Bronchial epithelial cell (primary cell): ENCODE measurements at places on chromosomes 3 and 15.

DNA sequence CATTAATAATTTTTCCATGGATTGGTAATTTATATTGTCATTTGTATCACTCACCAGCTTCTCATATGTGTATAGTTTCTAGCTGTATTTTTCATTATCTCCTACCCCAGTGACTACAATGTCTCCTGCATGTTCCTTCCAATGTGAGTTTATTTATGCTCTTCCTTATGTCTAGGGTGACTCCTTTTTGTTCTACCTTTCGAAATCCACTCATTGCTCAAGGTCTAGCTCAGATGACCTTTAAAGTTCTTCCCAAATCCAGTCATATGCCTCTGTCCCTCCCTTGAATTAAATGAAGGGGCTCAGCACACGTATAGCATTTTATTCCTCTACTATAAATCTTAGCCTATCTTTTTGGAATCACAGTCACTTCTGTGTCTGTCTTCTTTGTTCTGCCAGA lies 53.0 kb downstream of the TMEM45A start:
- DNase-seq: no peak

DNA sequence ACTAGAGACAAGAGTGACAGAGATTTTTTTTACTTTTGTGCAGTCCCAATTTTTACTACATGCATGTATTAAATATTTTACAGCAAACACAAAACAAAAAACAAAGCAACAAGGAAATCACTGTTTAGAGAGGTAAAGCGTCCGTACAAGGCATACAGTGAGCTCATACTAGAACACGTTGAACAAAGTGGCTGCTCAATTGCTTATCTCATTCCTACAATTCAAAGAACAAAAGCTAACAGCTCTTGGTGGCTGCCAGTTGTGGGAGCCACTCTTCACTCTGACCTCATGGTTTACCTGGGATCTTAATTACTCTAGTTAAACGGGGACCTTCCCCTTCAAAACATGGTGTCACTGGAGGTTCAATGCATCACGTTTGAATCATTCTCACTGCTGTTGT lies 7.6 kb upstream of the ARHGEF26 start:
- DNase-seq: no peak

DNA sequence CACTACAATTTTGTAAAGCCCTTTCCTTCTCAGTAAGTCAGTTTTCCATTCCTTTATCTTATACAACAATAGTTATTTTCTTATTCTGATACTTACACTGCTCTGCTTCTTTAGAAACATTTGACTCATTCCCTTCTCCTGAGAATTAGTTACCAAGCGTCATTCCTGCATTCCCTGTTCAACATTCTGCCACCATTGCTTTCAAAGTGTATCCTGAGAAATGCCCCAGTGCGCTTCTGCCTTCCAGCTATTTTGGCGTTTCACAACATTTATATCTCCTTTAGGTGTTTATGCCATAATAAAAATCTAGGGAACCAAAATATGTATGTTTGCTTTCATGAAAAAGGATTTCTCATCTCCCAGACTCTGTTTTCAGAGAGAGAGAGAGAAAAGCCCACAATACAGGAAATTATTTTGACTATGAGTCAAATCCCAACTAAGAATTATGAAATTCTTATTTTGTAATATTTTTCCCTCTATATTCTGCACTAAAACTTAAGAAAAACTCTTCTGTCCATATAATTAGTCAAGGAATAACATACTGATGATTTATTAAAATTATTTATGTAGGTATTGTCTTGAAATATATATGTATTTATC lies 118.2 kb upstream of the RAP2B start:
- DNase-seq: peak; percentile 88

GRCh38 chr15:60651101-60651500 lies 172.2 kb upstream of the ICE2 start:
- peak; percentile 33 for DNase-seq

- DNase-seq: no peak
Observed at GRCh38 chr3:76561494-76562236, 478.2 kb upstream of the ROBO2 start.

DNA sequence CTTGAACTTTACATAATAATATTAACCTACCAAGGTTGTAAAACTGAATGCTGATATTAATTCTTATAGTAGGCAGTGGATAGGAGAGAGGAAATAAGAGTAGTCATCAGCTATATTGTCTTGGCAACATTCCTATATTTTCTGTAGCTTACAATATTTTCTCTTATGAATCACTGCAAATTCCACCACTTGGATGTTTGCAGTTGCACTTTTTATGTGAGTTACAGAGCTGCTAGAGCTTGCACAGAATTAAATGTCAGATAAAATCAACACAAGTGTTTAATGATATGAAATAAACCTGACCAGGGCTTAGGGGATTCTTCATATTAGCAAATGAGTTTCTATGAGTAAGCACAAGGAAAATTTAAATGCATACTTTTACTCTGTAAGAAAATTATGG lies 1710.1 kb downstream of the SI start:
- peak; percentile 3 for DNase-seq

GRCh38 chr3:148951599-148952361 lies 39.6 kb upstream of the GYG1 start:
- no peak for DNase-seq

- no peak for DNase-seq
Observed at GRCh38 chr3:40047406-40047805, 238.0 kb downstream of the MYRIP start.

DNA sequence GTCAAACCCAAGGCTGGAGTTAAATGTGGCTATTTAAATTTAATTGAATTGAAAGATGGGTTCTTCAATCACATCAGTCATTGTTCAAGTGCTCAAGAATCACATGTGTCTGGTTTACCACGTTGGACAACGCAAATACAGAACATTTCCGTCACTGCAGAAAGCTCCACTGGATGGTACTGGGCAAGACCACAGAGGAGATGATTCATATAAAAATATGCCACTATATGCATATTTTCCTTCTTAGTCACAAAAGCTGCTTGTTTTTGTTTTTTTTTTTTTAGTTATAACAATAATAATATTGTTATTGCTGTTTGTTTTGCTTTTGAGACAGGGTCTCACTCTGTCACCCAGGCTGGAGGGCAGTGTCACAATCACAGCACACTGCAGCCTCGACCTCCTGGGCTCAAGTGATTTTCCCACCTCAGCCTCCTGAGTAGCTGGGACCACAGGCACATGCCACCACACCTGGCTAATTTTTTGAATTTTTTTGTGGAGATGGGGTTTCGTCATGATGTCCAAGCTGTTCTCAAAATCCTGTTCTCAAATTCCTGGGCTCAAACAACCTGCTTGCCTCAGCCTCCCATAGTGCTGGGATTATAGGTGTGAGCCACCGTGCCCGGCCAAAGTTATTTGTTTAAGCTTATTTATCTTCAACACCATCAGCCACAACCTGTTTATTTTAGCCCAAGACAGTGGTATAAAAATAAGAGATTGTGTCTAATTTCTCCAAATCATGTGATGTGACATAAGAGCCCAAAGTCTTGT lies 19.4 kb downstream of the RTP3 start:
- DNase-seq: peak; percentile 77

GRCh38 chr3:24680214-24680967 lies 185.7 kb upstream of the THRB start:
- DNase-seq: peak; percentile 37

DNA sequence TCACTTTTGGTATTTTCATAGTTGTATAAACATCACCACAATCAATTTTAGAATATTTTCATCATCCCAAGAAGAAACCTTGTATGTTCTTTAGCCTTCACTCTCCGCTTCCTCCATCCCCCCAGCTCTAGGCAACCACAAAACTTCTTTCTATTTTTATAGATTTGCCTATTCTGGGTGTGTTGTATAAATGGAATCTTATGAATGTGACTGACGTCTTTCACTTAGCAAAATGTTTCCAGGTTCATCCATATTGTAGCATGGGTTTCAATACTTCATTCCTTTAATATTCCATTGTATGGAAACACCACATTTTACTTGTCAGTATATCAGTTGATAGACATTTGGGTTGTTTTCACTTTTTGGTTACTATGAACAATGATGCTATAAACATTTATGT lies 335.8 kb upstream of the GOLIM4 start:
- no peak for DNase-seq

GRCh38 chr3:108114423-108115065 lies 23.7 kb upstream of the CD47 start:
- DNase-seq: no peak

DNA sequence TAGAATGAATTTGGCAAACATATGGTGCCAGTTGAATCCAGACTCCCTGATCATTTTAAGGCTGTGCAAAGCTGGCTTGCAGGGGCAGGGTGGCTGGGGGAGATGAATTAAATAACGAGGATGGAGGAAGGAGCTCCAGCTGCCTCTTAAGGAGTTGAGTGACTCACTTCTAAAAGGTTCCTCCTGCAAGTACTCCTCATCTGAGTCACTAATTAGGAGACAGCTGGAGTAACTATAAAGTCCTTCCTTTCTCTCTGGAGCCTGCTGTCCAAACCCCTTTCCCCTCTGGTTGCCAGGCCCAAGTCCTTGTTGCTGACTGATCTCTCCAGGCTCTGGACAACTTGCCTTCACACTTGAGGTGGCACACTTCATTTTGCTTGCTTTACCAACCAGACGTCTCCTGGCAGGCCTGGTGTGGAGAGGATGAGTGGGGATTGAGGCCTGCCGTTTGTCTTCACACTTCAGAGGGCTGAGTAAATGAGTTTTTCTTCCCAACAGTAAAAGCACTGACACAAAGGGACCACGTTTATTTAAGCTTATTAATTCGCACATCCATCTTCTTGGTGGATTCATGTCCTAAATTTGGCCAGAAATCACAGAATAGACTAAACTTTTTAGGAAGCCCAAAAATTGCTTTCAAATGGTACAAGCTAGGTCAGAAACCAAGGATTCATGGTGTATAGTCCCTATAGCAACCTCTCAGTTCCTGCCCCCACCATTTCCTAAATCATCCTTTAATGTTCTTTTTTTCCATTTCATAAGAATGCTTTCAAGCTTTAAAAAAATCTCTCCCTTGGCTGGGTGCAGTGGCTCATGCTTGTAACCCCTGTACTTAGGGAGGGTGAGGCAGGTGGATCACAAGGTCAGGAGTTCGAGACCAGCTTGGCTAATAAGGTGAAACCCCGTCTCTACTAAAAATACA lies 90.5 kb upstream of the MYRIP start:
- peak; percentile 56 for DNase-seq

GRCh38 chr3:149648525-149648924 lies 9.3 kb downstream of the WWTR1 start:
- peak; percentile 66 for DNase-seq

DNA sequence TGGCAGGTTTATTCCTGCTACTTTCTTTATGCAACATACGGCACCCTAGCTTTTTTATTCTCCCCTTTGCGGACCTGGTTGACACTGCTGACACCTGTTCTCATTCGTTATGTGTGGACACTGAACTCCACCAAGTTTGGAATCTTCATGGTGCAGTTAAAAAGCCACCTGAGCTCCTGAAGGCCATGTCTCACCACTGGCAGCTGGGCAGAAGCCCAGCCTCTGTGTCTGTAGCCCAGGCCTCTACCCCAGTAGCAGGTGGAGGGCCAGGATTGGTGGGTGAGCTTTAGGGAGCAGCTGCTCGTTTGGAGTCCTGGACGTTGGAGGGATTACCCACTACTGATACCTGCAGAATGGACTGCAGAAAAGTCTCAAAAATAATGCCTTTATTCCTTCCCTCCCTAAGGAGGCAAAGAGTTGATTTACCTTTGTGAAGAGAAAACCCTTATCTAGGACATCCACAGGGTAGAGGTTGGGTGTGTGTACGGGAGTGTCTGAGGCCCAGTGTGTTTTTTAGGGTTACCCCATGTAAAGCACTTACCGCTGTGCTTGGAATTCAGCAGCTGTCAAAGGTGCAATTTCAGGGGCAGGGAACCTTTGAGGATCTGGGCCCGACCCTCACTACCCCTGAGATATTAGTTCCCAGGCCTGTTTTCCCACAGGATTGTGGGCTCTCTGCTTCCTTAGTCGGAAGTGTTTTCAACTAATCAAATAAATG lies 637 bp upstream of the CCNDBP1 start:
- no peak for DNase-seq

DNA sequence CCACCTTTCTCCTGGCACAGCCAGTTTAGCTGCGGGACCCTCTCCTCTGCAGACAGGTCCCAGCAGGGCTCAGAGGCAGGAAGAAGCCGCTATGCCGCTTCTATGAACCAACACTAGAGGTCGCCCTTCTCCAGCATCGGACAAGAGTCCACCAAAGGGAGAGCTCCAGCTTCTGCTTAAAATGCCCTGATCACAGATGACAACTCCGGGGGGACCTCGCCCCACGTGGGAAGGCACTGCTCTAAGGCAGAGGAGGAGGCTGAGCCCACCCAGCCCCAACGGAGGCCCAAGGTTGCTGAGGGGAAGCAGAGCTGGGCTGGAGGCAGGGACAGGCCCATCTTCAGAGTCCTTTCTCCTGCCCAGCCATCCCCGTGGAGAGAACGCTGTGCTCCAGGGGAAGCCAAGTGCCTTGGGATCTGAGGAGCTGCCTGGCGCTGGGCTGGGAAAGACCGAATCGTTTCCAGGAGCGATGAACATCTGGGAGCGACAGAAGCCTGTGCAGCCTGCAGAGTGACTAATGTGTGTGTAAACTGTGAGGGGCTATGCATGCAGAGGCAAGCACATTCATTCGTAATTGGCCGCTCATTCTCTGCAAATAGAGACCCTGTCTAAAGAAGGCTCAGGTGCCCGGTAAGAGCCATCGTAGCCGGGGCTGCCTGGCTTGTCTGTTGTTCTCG lies 43.5 kb upstream of the BDH1 start:
- DNase-seq: peak; percentile 91

GRCh38 chr3:126482503-126483255 lies 7.0 kb upstream of the ZXDC start:
- no peak for DNase-seq

- DNase-seq: peak; percentile 10
Observed at GRCh38 chr3:76405196-76405595, 619.8 kb upstream of the ZNF717 start.

DNA sequence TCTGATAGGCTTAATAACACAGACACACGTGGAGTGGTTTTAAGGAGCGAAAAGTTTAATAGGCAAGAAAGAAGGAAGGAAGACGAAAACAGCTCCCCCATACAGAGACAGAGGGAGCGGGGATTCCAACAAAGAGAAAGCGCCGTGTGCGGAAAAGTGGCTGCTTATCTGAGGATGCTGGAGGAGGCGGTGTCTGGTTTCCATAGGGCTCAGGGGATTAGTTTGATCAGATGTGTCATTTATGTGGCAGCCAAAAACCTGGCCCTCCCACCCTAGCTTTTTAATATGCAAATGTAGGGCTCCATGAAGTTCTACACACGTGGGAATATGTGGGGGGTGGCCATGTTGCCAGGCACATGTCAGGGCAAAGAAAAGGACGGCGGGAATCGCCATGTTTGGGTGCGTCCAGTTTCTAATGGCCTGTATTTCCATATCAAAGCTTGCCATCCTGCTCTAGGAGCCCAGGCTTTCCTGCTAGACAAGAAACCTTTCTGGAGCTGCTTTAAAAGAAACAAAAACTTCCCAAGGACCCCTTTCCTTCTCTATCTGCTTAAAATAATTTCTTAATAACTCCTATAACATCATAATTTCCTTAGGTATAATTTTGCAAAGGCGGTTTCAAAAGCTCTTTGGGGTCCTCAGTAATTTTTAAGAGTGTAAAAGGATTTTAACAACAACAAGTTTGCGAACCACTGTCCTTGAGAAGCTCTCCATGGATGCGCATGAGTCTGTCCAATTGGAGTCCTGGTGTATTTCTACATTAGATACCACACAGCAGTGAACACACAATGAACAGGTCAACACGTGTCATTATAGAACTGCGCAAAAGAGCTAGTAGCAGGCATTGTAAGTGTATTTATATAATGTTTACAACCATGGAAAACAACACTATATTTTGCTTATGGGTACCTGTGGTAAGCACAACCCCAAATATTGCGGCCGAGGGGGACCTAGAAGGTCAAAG lies 622 bp upstream of the ZNF589 start:
- DNase-seq: no peak
